AML-193 (cell line): ENCODE measurements at places on chromosomes 5 and 9.

GRCh38 chr9:68609901-68610415 lies 69.3 kb upstream of the TMEM252 start:
- no peak for DNase-seq

DNA sequence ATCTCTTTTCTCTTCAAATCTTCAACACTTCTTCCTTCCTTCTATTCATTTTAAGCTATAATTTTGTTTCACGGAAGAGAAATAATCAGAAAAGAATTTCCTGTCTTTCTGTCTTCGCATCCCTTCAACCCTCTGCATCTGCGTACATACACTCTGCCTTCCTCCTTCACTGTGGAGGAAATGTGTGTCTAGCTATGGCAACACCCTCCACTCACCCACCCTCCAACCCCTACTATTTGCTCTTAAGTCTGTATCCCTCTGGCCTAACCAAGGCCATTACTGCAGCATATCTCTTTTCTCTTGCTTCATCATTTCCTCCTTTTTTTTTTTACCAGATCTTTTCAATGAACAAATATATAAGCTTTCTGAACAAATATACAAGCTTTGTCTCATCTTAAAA lies 105.7 kb upstream of the NUDT12 start:
- no peak for DNase-seq

DNA sequence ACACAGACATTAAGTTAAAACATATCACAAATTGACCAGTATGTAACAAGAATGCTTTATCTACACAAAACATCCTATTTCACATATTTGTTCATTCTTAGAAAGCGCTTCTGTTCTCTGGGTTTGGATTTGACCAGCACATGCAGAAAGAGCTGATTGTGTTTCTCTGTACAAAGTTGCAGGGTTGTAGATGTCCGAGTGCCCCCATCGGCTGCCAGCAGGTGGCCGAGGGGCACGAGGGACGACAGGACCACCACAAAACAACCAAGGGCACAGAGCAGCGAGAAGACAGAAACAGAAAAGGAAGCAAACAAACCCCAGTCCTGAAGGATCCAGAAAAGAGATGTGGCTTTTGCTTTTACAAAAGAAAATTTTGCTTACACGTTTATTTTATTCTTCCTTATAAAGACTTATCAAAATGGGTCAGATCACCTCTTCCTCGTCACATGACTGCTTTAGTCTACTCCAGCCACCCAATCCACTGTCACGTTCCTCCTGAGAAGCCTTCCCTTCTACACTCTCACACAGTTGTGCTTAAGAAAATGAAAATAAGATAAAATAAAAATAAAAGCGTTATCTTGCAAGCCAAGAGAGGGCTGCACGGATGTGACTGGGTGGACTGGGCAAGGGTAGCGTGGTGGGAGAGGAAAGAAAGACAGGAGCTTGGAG lies 9.5 kb downstream of the OTP start:
- no peak for DNase-seq

DNA sequence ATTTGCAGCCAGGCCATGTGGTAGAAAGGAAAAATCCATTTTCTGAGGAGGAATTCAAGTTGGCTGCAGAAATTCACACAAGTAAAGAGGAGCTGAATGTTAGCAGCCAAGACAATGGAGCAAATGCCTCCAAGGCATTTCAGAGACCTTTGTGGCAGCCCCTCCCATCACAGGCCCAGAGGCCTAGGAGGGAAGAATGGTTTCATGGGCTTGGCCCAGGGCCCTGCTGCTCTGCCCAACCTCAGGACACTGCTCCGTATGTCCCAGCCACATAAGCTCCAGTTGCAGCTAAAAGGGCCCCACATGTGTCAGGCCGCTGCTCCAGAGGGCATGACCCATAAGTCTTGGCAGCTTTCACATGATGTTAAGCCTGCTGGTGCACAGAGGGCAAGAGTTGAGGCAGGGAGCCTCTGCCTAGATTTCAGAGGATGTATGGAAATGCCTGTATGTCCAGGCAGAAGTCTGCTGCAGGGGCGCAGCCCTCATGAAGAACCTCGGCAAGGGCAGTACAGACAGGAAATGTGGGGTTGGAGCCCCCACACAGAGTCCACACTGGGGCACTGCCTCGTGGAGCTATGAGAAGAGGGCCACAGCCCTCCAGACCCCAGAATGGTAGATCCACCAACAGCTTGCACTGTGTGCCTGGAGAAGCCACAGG lies 144.2 kb upstream of the EPB41L4A start:
- no peak for DNase-seq

DNA sequence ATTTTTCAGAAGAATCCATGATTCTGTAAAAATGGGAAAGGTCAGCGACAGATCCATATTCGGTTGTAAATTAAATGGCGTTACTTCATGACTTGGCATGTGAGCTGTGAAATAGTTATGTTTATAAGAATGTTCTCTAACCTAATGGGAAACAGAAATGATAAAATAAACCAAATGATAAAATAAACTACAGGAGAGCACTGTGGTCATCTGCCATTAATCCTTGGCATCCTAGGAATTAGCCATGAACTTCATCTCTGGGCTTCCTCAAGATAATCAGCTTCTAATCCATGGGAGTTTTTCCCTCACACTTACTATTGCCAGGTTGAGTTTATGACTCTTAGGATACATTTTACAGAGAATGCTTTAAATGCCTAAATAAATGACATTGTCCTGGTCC lies 94.6 kb upstream of the SLC30A5 start:
- no peak for DNase-seq

DNA sequence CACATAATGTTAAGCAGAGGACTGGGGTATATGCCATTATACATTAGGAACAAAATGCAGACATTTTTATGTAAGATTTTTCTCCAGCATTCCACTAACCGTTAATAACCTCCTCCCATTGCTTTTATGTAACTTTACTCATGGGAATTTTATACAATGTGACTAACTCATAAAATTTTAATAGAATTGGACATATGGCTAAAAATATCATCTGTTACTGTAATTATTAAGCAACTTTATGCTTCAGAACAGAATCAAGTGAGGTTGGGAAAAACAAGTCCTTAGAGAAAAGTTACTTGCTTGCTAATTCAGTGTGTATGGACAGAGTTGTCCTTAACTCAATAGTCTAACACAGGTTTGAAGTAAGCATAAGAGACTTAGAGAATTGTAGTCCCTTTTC lies 54.8 kb upstream of the PCSK1 start:
- DNase-seq = no peak

GRCh38 chr9:118418887-118419565 lies 714.8 kb downstream of the TLR4 start:
- no peak for DNase-seq

- DNase-seq = no peak
These were observed 150.8 kb downstream of the GRIA1 start for GRCh38 chr5:153641183-153641688.

DNA sequence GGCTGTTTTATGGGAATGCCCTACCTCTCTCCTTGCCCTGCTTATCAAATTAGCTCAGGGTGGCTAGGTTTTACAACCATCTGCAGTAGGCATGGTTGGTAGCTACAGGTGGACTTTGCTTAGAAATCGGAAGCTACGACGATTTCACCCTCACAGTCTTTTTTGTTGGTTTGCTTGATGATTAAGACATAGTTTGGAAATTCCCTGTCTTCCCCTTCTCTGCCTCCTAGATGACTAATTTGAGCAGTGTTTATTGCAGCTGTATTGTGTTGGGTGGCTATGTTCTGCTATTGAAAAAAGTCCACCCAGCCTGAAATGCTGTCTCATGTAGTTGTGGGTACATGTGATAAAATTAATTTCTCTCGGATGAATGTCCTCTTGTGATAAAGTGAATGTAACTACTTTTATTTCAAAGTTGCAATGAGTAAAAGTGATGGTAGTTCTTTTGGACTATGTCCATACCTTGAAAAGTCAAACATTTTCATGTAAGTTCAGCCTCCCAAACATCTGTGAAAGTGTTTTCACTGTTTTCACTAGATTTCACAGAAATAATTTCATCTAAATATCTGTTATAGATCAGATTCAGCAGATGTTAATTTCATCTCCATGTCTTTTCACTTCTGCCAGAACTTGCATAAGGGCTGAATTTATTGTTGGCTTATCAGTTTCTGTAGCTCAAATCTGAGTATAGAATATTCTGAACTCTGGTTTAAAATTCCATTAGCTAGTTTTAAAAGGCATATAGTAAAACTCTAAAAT lies 37.3 kb upstream of the FYB1 start:
- peak; percentile 61 for DNase-seq

GRCh38 chr9:85392260-85392659 lies 349.5 kb downstream of the AGTPBP1 start:
- DNase-seq = no peak

DNA sequence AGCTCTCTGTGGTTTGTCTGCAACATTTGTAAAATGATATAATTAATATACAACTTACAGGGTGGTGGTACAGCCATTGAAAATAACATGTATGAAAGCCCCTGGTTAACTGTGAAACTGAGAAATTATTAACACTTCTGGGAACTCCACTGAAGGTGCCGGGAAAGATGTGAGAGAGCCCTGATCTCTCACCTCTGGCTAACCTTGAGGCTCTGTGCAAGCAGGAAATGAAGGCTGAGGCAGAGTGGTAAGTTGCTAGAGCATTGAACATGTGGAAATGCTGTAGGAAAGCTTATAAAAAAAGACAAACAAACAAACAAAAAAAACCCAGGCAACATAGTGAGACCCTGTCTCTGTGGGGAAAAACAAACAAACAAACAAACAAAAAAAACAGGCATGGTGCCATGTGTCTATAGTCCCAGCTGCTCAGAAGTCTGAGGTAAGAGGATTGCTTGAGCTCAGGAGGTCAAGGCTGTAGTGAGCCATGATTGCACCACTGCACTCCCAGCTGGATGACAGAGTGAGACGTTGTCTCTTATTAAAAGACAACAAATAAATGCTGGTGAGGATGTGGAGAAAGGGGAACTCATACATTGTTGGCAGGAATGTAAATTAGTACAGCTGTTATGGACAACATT lies 7.5 kb downstream of the CATSPER3 start:
- DNase-seq = no peak

DNA sequence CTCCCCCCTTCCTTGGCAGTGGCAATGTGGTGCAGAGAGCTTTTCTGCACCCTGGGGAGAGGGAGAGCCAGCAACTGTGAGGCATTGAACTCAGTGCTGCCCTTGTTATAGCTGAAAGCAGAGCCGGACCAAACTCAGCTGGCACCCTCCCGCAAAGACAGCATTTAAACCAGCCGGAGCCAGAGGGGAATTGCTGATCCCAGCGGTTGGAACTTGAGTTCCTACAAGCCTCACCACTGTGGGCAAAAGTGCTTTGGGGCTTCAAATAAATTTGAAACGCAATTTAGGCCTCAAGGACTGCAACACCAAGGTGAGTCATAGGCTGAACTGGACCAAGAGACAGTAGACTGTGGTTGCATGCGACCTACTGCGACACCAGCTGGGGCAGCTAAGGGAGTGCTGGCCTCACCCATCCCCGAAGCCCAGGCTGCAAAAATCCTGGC lies 207.6 kb upstream of the CDKN2B start:
- no peak for DNase-seq

- DNase-seq = no peak
These were observed 1026.0 kb upstream of the ARRDC3 start for GRCh38 chr5:92409134-92409533.

DNA sequence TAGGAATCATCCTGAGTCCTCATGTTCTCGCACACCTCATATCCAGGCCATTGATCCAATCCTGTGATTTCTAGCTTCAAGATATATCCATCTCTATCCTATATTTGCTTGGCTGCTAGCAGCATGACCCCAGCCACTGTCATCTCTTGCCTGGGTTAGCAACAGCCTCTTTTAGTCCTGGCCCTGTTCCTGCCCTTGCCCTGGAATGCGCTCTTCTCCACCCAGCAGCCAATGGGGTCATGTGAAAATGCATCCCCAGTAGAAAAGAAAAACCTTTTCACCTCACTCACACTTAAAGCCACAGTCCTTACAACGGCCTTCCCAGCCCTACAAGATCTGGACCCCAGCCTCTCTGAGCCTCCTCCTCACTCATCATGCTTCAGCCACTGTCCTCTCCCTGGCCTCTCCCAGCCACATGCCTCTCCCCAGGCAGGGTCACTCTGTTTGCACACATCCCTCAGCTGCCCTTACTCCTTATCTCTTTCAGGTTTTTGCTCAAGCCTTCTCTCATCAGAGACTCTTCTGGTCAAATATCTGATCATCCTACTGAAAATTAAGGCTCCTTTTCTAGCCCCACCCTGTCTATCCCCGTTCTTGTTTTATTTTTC lies 34.3 kb upstream of the NR3C1 start:
- no peak for DNase-seq

GRCh38 chr5:179154991-179155955 lies 95.1 kb downstream of the ZNF354C start:
- no peak for DNase-seq

GRCh38 chr5:26482810-26483375 lies 555.5 kb downstream of the CDH9 start:
- peak; percentile 19 for DNase-seq

DNA sequence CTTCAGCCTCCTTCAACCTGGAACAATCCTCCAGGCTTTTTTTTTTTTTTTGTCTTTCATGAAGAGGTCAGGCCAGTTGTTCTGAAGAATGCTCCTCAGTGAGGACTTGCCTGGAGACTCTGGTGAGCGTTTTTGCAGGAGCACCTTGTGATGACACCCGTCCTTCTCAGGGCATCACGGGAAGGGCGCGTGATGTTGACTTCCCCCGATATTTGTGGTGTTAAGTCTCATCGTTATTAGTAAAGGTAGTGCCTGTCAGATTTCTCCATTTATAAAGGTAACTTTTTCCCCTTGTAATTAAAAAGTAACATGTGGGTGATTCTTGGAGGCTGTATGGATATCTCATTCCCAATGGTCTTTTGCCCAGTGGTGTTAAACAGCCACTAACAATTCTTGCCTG lies 11.1 kb upstream of the PSMB7 start:
- no peak for DNase-seq

DNA sequence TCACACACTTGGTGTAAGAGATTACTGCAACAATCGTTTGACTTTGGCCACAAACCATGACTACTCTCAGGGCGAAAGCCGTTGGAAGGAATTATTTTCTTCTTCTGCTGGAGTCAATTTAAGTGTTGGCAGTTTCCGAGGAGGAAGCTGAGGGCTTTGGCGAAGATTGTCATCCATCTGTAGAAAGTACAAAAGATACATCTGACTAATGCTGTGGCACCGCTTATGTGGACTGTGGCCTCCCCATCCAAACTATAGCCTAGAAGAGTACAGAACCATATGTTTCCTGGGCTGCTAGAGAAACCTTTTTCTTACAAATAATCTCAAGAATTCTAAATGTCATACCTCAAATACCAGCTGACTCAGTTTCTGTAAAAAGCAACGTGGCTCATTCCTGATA lies 7.4 kb downstream of the MTX3 start:
- no peak for DNase-seq

- DNase-seq = no peak
These were observed 89.4 kb downstream of the DOCK8 start for GRCh38 chr9:304106-304505.

DNA sequence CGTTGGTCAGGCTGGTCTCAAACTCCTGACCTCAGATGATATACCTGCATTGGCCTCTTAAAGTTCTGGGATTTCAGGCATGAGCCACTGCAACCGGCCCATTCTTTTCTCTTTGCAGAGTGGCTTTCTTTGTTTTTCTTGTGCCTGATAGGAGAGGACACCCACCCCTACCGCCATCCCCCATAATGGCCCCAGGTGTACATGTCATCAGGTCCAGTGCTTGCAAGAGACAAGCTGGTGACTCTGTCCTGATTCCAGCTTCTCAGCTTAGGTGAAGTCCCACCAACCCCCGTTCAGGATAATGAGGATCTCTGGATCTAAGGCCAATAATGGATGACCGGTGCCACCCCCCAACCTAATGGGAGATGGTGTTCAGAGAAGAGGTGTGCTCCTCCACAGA lies 2.3 kb upstream of the AIF1L start:
- DNase-seq = no peak
